ENCODE measurements at places on chromosomes 2 and 18. TPM values are rescaled to one million over a fixed set of nuclear protein-coding genes. Genes with fewer than 3 reads are reported as not detected.
A peak's percentile ranks its signal among the peaks of the same experiment; 100 is the strongest.

GRCh38 chr2:235534678-235535422, 41.0 kb downstream of the AGAP1 start:
- no peaks in the 10 kb centered on the region for H3K27me3 ChIP-seq
- no peaks in the 10 kb centered on the region for H3K36me3 ChIP-seq
- peaks cover 4% of the 10 kb centered on the region for H3K4me1 ChIP-seq
- DNase-seq, result no peak
- no peak overlapping the region for H3K27ac ChIP-seq

GRCh38 chr18:58310517-58310916, 266.5 kb downstream of the NEDD4L start:
- H3K27me3 ChIP-seq, result no peaks in the 10 kb centered on the region
- H3K27ac ChIP-seq, result peak overlapping the region; percentile 77
- no peak overlapping the region for H3K4me3 ChIP-seq
- DNase-seq, result peak; percentile 92

DNA sequence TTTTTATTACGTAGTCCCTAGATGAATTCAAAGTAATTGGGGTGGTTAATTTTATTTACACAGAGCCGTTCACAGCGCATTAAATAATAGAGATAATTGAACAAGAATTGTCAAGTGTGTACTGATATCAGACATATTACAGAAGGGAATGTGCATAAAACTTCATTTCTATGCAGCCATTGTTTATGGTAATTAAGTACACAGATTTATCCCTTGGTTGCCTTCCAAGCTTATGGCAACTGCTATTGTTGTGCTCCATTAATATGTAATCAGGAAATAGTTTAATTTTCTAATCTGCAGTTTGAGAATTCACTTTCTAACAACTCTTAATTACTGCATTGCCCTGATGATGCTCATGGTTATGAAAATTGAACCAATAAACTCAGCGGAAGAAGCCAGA, 47.3 kb upstream of the OTX1 start:
- DNase-seq, result no peak
- H3K4me3 ChIP-seq, result no peak overlapping the region
- no peak overlapping the region for H3K27ac ChIP-seq
- no peaks in the 10 kb centered on the region for H3K27me3 ChIP-seq
- H3K4me1 ChIP-seq, result no peaks in the 10 kb centered on the region
- H3K36me3 ChIP-seq, result peaks cover 9% of the 10 kb centered on the region

DNA sequence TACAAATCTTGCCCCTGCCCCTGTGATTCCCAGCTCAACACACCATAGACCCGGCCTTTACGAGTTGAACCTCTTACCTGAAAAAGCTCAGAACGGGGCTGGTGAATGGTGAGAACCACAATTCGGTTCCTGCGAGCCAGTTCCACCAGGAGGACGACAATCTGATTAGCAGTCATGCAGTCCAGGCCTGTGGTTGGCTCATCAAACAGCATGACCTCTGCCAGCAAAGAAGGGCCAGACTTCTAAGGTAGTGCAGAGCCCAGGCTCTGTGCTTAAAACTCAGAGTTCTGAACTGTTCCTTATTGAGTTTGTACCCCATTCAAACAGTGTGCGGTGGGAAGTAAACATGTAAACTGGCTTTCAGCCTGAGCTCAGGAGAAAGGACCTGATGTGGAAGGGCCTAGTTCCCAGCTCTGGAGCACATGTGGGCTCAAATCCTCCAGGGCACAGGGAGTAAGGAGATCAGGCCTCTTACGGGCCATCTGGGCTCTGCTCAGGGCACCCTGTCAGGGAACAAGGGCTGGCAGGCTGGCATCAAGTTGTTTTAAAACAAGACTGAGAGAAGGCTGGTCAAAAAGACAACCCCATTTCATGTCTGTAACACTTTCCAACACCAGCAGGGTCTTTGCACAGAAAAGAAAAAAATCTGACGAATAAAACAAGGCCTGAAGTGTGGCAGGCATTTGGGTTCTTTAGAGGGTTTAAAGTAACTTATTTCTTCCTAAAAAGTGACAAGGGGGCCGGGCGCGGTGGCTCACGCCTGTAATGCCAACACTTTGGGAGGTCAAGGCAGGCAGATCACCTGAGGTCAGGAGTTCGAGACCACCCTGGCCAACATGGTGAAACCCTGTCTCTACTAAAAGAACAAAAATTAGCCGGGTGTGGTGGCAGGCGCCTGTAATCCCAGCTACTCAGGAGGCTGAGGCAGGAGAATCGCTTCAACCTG, 12.1 kb downstream of the ABCG5 start:
- no peaks in the 10 kb centered on the region for H3K4me1 ChIP-seq
- H3K27ac ChIP-seq, result no peak overlapping the region
- no peak for DNase-seq
- no peaks in the 10 kb centered on the region for H3K36me3 ChIP-seq

DNA sequence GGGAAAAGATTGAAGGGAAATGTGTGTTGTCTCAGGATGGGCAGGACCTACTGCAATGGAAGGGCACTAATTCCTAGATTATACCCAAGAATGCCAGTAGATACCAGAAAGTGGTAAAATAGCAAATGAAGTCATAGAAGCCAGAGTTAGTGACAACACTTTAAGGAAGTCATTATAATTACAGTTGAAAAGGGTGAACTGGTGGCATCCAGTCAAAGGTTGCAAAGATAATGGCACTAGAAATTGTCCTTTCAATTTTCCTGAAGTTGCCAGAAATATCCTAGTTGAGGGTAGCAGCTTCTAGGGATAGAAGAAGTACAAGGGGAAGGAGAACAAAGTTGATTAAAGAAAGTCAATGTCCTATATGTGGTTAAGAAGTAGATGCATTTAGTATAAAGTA, 68.8 kb upstream of the GLS start:
- no peaks in the 10 kb centered on the region for H3K27me3 ChIP-seq
- peak overlapping the region; percentile 6 for H3K27ac ChIP-seq
- no peaks in the 10 kb centered on the region for H3K36me3 ChIP-seq
- H3K4me3 ChIP-seq, result peak overlapping the region; percentile 11
- no peaks in the 10 kb centered on the region for H3K4me1 ChIP-seq

DNA sequence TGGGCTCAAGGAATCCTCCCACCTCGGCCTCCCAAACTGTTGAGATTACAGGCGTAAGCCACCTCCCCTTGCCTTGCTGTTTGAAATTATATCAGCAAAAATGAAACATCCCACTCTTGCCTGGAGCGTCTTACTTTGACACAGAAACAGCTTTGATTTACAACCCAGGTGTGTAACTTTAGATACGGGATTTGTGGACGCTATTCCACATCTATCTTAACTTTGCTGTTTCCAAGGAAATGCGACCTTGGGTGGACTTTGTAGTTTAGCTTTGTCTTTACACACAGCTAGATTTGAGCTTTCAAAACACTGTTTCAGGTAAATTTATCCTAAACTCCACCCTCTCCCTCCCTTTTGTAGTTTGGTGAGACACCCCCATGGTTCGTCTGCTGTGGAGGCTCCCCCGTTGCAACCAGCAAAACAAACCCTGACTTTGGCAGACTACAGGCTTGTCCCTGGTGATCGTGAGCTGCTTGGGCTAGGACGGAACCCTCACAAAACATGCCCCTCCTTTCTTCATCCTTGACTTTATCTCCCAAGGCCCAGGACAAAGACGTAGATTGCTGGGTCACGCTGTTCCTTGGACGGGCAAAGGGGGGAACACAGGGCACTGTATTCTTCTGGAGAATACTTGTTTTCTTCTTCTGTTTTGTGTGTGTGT, 5.5 kb upstream of the MSH6 start:
- H3K27me3 ChIP-seq, result no peaks in the 10 kb centered on the region
- H3K4me1 ChIP-seq, result no peaks in the 10 kb centered on the region
- no peak for DNase-seq
- H3K27ac ChIP-seq, result no peak overlapping the region

- DNase-seq, result no peak
- H3K27me3 ChIP-seq, result no peaks in the 10 kb centered on the region
- peaks cover 4% of the 10 kb centered on the region for H3K36me3 ChIP-seq
- H3K27ac ChIP-seq, result no peak overlapping the region
Observed at GRCh38 chr2:23745726-23746105, 181.2 kb downstream of the ATAD2B start.

GRCh38 chr2:134692499-134692898, 26.3 kb downstream of the TMEM163 start:
- no peaks in the 10 kb centered on the region for H3K27me3 ChIP-seq
- no peaks in the 10 kb centered on the region for H3K4me1 ChIP-seq
- DNase-seq, result no peak
- no peaks in the 10 kb centered on the region for H3K36me3 ChIP-seq
- no peak overlapping the region for H3K27ac ChIP-seq

DNA sequence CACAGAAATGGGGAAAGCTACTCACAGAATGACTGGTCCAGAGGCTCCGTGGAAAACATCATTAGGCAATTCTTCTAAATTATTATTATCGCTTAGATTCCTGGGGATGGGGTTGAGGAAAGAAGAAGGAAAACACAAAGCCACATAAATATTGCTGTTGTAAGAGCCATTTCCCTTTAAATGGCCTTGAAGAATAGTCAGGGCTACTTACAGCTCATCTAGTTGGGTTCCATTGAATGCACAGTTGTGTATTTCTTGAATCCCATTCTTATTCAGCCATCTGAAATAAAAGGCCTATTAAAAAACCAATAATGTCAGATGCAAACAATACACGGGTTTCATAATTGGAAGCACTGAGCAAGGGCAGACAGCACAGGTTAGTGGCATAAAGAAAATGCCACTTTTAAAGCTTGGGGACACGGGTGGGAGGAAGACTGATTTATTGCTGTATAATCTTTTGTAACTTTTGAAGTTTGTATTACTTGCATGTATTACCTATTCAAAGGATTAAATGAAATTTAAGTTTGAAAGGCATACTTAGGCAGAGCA, 171.4 kb downstream of the FSHR start:
- H3K4me1 ChIP-seq, result no peaks in the 10 kb centered on the region
- H3K36me3 ChIP-seq, result no peaks in the 10 kb centered on the region
- H3K4me3 ChIP-seq, result no peak overlapping the region
- H3K27ac ChIP-seq, result no peak overlapping the region
- DNase-seq, result no peak

- no peak for DNase-seq
- peaks cover 46% of the 10 kb centered on the region for H3K4me1 ChIP-seq
- no peaks in the 10 kb centered on the region for H3K27me3 ChIP-seq
- H3K27ac ChIP-seq, result no peak overlapping the region
Observed at GRCh38 chr2:96768083-96768561, 7.4 kb downstream of the CNNM4 start.

DNA sequence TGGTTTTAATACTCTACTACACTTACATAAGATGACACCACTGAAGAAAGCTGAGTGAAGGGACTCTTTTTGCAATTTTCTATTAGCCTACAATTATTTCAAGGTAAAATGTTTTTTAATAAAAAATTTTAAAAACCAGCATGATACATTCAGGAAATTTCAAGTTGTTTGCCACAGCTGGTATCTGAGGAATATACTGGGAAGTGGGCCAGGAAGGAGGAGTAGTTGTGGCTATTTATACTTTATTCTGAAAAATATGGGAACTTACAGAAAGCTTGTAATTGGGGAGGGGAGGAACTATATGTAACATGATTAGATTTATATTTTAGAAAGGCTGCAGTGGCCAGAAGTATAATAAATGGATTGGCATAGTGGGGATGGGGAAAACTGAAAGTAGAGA, 40.8 kb downstream of the WDR35 start:
- no peaks in the 10 kb centered on the region for H3K27me3 ChIP-seq
- H3K4me1 ChIP-seq, result no peaks in the 10 kb centered on the region
- H3K36me3 ChIP-seq, result no peaks in the 10 kb centered on the region
- H3K27ac ChIP-seq, result no peak overlapping the region
- no peak for DNase-seq

DNA sequence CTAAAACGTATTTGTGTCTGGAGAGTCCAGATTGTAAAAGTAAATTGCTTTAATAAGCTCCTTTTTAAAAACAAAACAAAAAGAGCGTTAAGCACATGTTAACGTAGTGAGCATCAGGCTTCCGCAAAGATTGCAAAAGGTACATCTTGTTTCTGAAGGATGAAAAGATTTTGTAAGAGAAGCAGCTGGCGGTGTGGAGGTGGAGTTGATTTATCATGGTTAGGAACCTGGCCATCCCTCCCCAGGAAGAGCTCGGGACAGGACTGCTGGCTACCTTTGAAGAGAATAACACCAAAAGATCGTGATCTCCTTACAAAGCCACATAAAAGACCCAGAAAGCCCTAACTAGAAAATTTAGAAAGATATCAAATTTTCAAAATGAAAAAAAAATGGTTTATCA, 132.2 kb downstream of the DNER start:
- no peak for DNase-seq
- no peak overlapping the region for H3K4me3 ChIP-seq
- H3K27ac ChIP-seq, result no peak overlapping the region
- no peaks in the 10 kb centered on the region for H3K4me1 ChIP-seq

GRCh38 chr2:226754821-226755604, 44.6 kb downstream of the IRS1 start:
- no peak for DNase-seq
- no peaks in the 10 kb centered on the region for H3K27me3 ChIP-seq
- peaks cover 27% of the 10 kb centered on the region for H3K4me1 ChIP-seq
- no peaks in the 10 kb centered on the region for H3K36me3 ChIP-seq
- H3K27ac ChIP-seq, result peak overlapping the region; percentile 56

- H3K4me3 ChIP-seq, result no peak overlapping the region
- no peak for DNase-seq
- H3K36me3 ChIP-seq, result no peaks in the 10 kb centered on the region
- no peak overlapping the region for H3K27ac ChIP-seq
- no peaks in the 10 kb centered on the region for H3K4me1 ChIP-seq
- H3K27me3 ChIP-seq, result no peaks in the 10 kb centered on the region
Observed at GRCh38 chr2:238774071-238774470, 73.8 kb upstream of the TWIST2 start.

- no peak overlapping the region for H3K4me3 ChIP-seq
- no peak overlapping the region for H3K27ac ChIP-seq
- peaks cover 24% of the 10 kb centered on the region for H3K4me1 ChIP-seq
- DNase-seq, result no peak
- H3K36me3 ChIP-seq, result no peaks in the 10 kb centered on the region
Observed at GRCh38 chr2:9971890-9972289, 20.4 kb downstream of the GRHL1 start.

GRCh38 chr2:2024751-2025481, 280.6 kb upstream of the PXDN start:
- no peak overlapping the region for H3K27ac ChIP-seq
- no peaks in the 10 kb centered on the region for H3K36me3 ChIP-seq
- no peaks in the 10 kb centered on the region for H3K4me1 ChIP-seq
- H3K27me3 ChIP-seq, result no peaks in the 10 kb centered on the region
- DNase-seq, result peak; percentile 36

- no peak for DNase-seq
- no peak overlapping the region for H3K4me3 ChIP-seq
- H3K27ac ChIP-seq, result no peak overlapping the region
- H3K36me3 ChIP-seq, result no peaks in the 10 kb centered on the region
- no peaks in the 10 kb centered on the region for H3K27me3 ChIP-seq
Observed at GRCh38 chr18:58640428-58640805, 11.5 kb upstream of the ALPK2 start.

SPC25 gene
- total RNA-seq, result 1.1 TPM

RGPD4 gene
- not detected for total RNA-seq

CIB4 gene
- not detected for total RNA-seq

SOWAHC gene
- total RNA-seq, result 26.6 TPM

TNFRSF11A gene
- total RNA-seq, result 5.9 TPM

ARHGAP15 gene
- total RNA-seq, result 12.4 TPM

ME2 gene
- total RNA-seq, result 33.7 TPM

EN1 gene
- not detected for total RNA-seq

PDE11A gene
- 0.57 TPM for total RNA-seq

SMCHD1 gene
- total RNA-seq, result 44.6 TPM

TUBB8B gene
- total RNA-seq, result not detected

All from upper lobe of left lung (tissue), 6 donors.